ENCODE measurements at places on chromosomes 13 and 19.

DNA sequence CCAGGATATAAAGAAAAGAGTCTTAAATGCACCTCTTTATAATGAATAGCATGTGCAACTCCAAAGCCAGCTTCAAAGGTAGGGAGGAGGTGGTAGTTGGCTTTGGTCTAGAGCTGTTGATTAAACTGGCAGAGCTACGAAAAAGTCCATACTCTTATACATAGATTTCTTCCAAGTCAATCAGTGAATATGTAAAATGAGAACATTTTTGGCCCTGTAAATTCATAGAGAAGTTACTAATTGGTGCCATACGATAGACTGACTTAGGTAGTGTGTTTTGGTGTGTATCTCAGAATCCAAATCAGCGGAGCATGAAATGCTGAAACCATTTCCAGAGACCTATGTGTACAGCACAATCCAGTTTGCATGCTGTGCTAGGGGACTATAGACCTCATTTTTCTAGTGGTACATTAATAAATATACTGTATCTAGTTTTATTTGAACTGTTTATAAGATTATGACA lies 17.1 kb upstream of the DPY19L3 start:
- DNase-seq: no peak
- no peak overlapping the region for H3K4me3 ChIP-seq
- H3K36me3 ChIP-seq: peaks cover 15% of the 10 kb centered on the region
- H3K27me3 ChIP-seq: no peaks in the 10 kb centered on the region
- no peak overlapping the region for H3K27ac ChIP-seq
- H3K4me1 ChIP-seq: no peaks in the 10 kb centered on the region

- DNase-seq: no peak
- H3K4me3 ChIP-seq: no peak overlapping the region
- no peaks in the 10 kb centered on the region for H3K27me3 ChIP-seq
- H3K4me1 ChIP-seq: no peaks in the 10 kb centered on the region
Observed at GRCh38 chr13:73230716-73231115, 171.9 kb downstream of the KLF5 start.

GRCh38 chr13:19952850-19953249 lies 5.7 kb upstream of the ZMYM2 start:
- no peaks in the 10 kb centered on the region for H3K36me3 ChIP-seq
- H3K4me1 ChIP-seq: no peaks in the 10 kb centered on the region
- no peaks in the 10 kb centered on the region for H3K27me3 ChIP-seq
- H3K27ac ChIP-seq: no peak overlapping the region
- no peak overlapping the region for H3K4me3 ChIP-seq

DNA sequence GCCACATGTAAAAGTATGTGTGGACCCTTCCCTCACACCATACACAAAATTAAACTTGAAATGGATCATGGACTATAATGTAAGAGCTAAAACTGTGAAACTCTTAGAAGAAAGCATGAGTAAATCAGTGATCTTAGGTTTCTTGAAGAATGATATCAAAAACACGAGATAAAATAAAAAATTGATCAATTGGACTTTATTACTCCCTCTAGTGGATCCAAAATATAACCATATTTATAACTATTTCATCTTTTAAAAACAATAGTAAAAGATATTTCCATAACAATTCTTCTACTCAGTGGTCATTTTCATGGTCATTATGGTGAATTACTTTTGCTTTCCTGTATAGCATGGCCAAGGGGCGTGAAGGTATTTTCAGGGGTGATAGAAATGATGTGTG lies 174.6 kb upstream of the LSM14A start:
- H3K4me1 ChIP-seq: no peaks in the 10 kb centered on the region
- no peak overlapping the region for H3K4me3 ChIP-seq
- DNase-seq: no peak
- no peak overlapping the region for H3K27ac ChIP-seq

DNA sequence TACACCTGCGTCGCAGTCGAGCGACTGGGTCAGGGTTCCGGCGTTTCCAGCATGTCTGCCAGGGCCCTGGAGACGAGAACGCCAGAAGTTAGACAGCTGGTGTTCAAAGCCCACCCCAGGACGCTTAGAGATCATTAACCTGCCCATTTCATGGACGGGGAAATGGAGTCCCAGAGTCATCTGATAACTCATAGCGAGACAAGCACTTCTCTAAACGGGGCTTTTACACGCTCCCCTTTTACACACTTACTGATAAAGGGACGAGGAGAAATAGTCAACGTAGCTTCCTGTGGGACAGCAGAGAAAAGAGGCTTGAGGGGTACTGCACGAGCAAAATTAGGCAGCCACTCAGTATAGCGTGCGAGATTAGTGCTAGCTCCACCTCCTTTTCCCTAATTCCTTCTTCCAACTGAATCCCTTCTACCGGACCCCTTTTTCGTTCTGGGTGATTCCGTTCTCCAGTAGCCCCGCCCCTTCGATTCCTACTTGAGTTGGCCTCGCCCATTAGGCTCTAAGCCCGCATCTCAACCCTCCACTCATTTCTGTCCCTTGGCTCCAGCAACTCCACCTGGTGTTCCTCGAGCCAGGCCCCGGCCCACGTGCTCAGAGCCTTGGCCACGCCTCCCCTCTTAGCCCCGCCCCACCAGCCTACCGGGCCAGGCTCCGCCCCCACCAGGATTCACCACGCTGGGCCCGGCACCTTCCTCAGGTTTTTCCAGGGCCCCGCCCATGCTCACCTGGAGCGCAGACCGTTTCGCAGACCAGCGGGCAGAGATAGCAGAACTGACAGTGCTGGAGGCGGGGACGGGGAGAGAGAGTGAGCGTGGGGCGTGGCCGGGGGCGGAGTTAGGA lies 3.7 kb downstream of the HRC start:
- DNase-seq: peak; percentile 99
- peak overlapping the region; percentile 94 for H3K4me3 ChIP-seq
- no peak overlapping the region for H3K27ac ChIP-seq
- peaks cover 6% of the 10 kb centered on the region for H3K4me1 ChIP-seq
- no peaks in the 10 kb centered on the region for H3K36me3 ChIP-seq
- H3K27me3 ChIP-seq: peaks cover 14% of the 10 kb centered on the region

- no peak overlapping the region for H3K4me3 ChIP-seq
- no peaks in the 10 kb centered on the region for H3K36me3 ChIP-seq
- no peak for DNase-seq
- H3K27me3 ChIP-seq: peaks cover 29% of the 10 kb centered on the region
- no peaks in the 10 kb centered on the region for H3K4me1 ChIP-seq
Observed at GRCh38 chr19:49120868-49121267, 1.5 kb downstream of the PPFIA3 start.

DNA sequence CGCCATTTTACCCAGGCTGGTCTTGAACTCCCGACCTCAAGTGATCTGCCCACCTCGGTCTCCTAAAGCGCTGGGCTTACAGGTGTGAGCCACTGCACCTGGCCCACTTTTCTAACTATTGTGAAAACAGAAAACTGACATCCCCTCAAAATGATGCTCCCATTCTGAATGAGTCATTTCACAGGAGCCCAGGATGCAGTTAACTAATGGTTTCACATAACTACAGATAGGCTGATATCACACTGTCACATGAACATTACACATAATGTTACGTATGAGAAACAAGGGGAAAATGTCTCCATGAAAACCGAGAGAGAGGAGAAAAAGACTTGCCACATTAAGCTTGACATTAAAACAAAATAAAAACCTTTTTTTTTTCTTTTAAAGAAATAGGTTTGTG lies 37.5 kb downstream of the N4BP2L2 start:
- H3K36me3 ChIP-seq: no peaks in the 10 kb centered on the region
- H3K27ac ChIP-seq: no peak overlapping the region

- no peak overlapping the region for H3K4me3 ChIP-seq
- no peak for DNase-seq
Observed at GRCh38 chr13:73676550-73677047, 457.6 kb downstream of the KLF12 start.

DNA sequence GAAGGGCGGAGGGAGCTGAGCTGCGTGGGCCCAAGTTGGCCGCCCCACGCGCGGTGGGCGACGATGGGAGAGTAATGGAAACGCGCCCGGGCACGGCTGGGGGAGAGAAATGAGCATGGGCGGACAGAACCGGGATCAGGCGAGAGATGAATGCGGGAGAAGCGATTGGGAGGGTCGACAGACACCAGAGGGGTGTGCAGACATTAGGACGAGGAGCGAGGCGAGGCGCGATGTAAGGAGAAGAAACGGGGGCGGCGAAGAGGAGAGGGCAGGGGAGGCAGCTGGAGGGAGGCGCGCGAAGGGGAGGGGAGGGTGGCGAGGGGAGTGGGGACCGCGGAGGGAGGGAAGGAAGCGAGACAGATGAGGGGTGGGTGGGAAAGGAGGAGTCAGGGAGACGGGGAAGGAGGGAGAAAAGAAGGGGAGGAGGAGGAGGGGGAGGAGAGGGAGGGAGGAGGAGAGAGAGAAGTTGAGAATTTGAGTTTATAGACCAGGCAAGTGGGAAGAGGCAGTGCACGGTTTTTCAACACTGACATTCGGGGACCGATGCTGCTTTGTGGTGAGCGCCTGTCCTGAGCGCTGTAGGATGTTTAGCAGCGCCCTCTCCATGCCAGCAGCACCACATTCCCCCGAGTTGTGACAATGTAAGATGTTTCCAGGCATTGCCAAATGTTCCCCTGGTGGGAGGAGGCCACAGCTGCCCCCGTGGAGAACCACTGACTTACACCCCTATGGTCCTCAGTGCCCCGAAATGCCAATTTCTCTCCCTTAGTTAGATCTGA lies at the start of gene SHISA7:
TSS of gene SHISA7 (minus strand) at position 256 of the 779 bp plus-strand sequence. CDS start 437 bp downstream, outside the sequence.
- H3K36me3 ChIP-seq: no peaks in the 10 kb centered on the region
- no peak within 1 kb of the TSS for H3K4me3 ChIP-seq
- H3K4me1 ChIP-seq: no peaks in the 10 kb centered on the region
- no peak for DNase-seq
- H3K27ac ChIP-seq: no peak within 1 kb of the TSS

- H3K27me3 ChIP-seq: no peaks in the 10 kb centered on the region
- H3K4me3 ChIP-seq: no peak overlapping the region
- H3K27ac ChIP-seq: no peak overlapping the region
- no peaks in the 10 kb centered on the region for H3K4me1 ChIP-seq
Observed at GRCh38 chr19:7242601-7243258, 51.5 kb downstream of the INSR start.

GRCh38 chr13:55777612-55778011 lies 1363.1 kb upstream of the PRR20A start:
- DNase-seq: no peak
- H3K27me3 ChIP-seq: no peaks in the 10 kb centered on the region
- H3K4me3 ChIP-seq: no peak overlapping the region
- H3K27ac ChIP-seq: no peak overlapping the region
- H3K36me3 ChIP-seq: no peaks in the 10 kb centered on the region

DNA sequence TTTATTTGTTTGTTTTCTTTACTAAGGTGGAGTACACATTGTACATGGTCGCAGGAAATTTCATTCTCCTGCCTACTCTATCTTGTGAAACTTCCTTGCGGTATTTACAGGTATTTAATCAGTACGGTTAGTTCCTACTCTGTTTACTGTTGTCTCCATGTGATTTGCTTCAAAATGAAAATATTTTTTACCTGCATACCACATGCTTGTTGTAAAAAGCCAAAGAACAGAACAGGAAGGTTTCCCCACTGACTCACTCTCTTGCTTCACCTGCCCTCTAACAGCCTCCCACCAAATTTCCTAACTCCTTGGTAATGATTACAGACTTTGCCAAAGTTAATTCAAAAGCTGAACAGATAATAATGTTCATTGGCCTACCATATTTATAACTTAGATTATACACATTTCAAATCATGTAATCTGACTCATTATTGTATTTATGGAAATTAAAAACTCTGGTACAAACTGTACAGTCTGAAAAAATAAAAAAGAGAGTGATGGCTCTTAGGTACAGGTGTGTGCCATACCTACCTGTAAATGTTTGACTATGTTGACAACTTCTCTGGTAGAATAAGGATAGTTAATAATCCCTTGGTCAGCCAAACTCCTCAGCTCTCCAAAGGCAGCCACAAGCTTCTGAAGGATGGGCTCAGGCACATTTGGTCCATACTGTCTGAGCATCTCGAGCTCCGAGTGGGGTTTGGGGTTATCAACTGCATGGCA lies 239.9 kb downstream of the VWA8 start:
- H3K4me3 ChIP-seq: no peak overlapping the region
- no peaks in the 10 kb centered on the region for H3K4me1 ChIP-seq
- peaks cover 25% of the 10 kb centered on the region for H3K36me3 ChIP-seq
- H3K27ac ChIP-seq: no peak overlapping the region

- no peaks in the 10 kb centered on the region for H3K4me1 ChIP-seq
- DNase-seq: peak; percentile 77
- no peak within 1 kb of the TSS for H3K27ac ChIP-seq
- peak within 1 kb of the TSS; percentile 78 for H3K4me3 ChIP-seq
Observed at GRCh38 chr19:1401138-1401888, at the start of gene GAMT. Gene GAMT, minus strand, starts transcription at chr19:1401542. Its CDS starts 66 bp downstream, at chr19:1401476.

GRCh38 chr19:1811472-1811894 lies 593 bp downstream of the ATP8B3 start:
- H3K4me3 ChIP-seq: no peak overlapping the region
- no peak overlapping the region for H3K27ac ChIP-seq
- no peaks in the 10 kb centered on the region for H3K36me3 ChIP-seq
- DNase-seq: no peak
- no peaks in the 10 kb centered on the region for H3K4me1 ChIP-seq
- no peaks in the 10 kb centered on the region for H3K27me3 ChIP-seq

Measured in endodermal cell (in vitro differentiated cells).